ENCODE measurements at places on chromosomes 16 and 17.
A peak's percentile ranks its signal among the peaks of the same experiment; 100 is the strongest.

GRCh38 chr16:27786923-27787625 is 237.1 kb downstream of the KATNIP start:
- DNase-seq: no peak

DNA sequence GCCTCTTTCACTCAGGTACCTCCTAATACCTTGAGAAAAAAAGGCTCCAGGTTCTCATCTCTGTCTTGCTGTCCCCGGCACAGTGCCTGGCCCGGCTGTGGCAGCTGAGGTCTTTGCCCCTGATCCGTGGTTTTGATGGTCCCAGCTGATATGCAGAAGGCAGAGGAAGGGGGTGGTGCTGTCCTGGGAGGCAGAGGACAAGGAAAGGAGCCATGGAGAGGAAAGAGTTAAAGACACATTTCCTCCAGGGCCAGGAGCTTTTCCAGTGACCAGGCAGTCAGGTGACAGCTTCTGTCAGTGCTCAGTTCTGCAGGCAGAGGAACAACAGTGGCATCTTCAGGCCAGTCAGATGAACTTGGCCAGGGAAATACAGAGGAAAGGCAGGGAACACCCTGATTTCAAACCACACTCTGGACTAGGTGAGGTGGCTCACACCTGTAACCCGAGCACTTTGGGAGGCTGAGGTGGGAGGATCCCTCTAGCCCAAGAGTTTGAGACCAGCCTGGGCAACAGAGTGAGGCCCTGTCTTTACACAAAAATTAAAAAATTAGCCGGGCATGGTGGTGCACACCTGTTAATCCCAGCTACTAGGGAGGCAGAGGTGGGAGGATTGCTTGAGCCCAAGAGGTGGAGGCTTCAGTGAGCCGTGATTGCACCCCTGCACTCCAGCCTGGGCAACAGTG is 3.3 kb upstream of the COG1 start:
- DNase-seq: no peak

GRCh38 chr17:49146620-49147306 is 14.2 kb downstream of the B4GALNT2 start:
- DNase-seq: peak; percentile 95

- DNase-seq: peak; percentile 21
Measured at GRCh38 chr17:55722742-55723487, at the start of gene TMEM100. TMEM100 (minus strand) TSS chr17:55722864; CDS start chr17:55721070, 1,794 bp downstream.

DNA sequence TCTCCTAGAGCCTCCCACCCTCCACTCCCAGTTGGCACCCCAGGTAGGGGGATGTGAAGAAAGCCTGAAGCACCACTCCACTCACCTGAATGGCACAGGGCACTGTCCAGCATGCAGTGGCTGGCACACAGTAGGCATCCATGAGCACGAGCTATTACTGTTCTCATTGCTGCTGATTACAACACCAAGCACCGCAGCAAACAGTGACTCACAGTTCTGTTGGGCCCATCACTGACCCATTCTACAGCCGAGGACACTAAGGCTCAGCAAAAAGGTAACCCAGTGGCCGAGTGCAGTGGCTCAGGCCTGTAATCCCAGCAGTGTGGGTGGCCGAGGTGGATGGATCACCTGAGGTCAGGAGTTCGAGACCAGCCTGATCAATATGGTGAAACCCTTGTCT is 2.7 kb downstream of the ZSCAN10 start:
- no peak for DNase-seq
